ENCODE measurements at places on chromosomes 5 and 9.

DNA sequence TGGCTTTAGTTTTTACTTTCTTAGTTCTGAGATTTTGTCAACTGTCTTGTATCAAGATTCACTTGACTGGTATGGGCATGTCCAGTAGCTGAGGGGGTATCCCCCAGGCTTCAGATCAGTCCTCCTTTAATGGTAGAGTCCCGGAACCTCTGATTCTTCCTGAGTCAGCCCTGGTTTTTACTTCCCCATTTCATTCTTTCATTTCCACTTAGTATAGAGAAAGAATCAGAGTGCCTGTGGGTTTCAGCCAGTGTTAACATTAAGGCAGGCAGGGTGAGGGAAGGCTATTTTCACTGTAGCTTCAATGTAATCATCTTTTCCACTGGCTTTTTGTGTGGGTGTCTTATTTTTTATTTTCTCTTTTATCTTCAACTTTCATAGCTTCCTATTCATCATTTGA is 8.3 kb upstream of the COMMD10 start:
- DNase-seq: no peak

DNA sequence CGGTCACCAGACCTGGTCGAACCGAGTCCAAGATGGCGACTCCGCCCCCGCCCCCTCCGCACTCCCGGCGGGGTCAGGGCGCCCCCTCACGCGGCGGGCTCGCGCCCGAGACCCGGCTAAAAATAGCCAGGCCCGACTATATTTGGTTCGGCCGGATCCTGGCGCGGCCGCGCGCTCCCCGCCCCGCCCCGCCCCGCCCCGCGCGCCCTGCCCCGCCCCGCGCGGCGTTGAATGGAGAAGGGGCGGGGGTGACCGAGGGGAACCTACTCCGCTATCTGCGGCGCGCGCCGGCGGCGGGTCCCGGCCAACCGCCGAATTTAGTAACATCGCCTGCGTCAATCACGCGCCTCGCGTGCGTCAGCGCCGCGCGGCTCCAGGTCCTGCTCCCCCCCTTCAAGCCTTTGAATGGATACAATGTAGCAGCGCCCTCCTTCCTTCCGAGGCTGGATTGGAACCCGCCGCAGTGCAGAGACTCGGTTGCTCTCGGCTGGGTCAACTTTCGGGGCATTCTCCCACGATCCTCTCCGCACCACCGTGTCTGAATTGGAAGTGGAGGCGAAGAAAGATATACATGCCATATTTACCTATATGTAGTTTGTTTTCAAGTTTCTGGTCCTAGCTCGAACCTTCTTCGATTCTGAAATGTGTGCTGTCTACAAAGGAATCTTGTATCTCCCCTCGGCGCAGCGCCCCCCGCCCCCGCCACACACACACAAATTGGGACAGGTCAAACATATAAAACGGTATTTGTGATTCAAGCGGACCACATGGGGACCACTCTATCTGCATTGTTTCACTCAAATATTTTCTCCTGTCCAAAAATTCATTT is 1.6 kb upstream of the NR4A3 start:
- DNase-seq: peak; percentile 94

DNA sequence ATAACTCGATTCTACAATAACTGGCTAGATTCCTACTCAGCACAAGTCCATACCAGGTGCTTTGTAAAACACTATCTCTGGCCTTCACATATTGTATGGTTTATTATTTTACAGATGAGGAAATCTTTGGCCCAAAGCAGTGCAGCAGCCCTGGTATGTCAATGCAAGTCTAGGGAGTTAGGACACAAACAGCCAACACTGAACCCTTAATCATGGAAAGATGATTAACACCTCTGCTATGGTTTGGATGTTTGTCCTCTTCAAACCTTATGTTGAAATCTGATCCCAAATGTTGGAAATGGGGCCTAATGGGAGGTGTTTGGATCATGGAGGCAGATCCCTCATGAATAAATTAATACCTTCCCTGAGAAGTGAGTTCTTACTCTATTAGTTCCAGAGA is 76.6 kb downstream of the MAPKAP1 start:
- peak; percentile 36 for DNase-seq

GRCh38 chr9:121321016-121321503 is 49.0 kb downstream of the STOM start:
- no peak for DNase-seq

Data from fibroblast of skin of scalp (primary cell).